Hematopoietic multipotent progenitor cell treated with erythropoietin and hydrocortisone succinate and interleukin-3 and kit ligand, for 4 days (in vitro differentiated cells): ENCODE measurements at places on chromosomes 1 and 21.

DNA sequence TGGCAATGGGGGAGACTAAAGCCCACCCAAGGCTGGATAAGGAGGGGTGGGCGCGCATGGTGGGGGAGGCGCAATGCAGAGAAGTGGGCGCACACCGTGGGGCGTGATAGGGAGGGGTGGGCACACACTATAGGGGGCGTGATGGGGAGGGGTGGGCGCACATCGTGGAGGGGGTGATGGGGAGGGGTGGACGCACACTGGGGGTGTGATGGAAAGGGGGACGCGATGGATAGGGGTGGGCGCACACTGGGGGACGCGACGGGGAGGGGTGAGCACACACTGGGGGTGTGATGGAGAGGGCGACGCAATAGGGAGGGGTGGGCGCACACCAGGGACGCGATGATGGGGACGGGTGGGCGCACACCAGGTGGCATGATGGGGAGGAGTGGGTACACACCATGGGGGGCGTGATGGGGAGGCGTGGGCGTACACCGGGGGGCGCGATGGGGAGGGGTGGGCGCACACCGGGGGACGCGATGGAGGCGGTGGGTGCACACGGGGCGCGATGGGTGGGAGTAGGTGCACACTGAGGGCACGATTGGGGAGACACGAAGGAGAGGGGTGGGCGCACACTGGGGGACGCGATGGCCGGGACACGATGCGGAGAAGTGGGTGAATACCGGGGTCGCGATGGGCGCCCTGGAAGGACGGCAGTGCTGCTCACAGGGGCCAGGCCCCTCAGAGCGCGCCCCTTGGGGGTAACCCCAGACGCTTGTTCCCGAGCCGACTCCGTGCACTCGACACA lies 929 bp downstream of the SUMO3 start:
- DNase-seq: no peak

- peak; percentile 8 for DNase-seq
Measured at GRCh38 chr21:36747041-36747814, 48.3 kb downstream of the SIM2 start.

DNA sequence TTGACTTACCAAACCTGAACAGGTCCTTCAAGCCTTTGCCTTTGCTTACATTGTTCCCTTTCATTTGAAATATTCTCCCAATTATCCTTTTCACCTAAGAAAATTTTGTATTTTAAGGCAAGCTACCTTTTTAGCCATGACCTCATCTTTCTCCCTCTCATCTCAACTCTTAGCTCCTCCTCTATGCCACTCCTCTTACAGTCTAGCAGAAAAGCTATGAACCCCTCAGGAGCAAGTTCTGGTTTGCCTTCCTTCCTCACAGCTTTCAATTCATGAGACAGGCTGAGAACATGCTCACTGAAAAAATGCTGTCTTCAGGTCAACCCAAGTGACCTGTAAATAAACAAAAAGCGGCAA lies 8.3 kb upstream of the MUTYH start:
- DNase-seq: no peak

GRCh38 chr1:150551784-150552127 lies 2.5 kb downstream of the ADAMTSL4 start:
- DNase-seq: peak; percentile 29

DNA sequence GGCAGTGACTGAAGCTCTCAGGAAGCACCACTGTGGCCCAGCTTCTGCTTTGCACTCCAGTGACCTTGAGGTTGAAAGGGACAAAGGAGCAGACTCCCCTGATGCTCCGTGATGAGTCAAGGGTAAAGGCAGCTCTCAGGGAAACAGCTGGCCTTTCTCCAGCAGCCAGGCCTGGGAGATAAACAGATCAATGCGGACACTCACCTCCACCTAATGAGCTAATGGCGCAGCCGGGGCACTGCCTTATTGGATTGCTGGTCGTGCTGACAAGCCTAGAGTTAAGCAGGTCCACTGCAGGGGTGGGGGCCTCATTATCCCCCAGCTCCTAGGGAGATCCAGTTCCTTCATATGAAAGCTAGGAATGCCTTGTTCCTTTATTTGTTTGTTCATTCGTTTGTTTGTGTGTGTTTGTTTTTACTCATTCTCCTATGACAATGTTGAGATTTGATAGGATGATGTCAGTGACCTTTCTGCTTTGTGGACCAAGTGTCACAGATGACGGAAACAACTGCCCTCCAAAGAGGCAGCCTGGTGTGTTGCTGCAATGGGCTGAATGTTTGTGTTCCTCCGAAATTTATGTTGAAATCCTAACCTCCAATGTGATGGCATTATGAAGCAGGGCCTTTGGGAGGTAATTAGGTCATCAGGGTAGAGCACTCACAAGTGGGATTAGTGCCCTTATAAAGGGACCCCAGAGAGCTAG lies 141.4 kb upstream of the BEND5 start:
- no peak for DNase-seq

DNA sequence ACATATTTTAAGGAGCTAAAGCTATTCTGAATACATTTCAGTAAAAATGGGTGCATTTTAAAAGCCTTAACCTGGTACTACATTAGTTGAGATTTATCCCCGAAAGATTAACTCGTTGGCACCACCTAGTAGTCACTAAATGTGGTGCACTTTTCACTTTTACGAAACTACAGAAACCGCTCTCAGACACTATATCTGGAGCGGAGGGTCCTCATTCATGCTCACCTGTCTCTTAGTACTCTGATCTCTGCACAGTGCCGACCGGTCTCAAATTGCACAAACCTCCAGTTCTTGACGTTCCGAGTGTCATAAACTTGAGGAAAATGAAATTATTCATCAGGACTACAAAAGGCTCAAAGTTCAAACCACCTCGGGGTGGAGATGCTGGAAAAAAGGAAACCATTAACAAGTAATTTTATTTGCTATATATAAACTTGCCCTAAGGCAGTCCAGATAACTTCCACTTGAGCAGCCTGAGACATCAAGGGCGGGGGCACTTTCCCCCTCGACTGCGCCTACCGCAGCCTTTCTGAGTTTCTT lies 722 bp downstream of the LZIC start:
- peak; percentile 86 for DNase-seq

- DNase-seq: peak; percentile 87
Measured at GRCh38 chr1:89523572-89524368, 859 bp upstream of the LRRC8B start.

DNA sequence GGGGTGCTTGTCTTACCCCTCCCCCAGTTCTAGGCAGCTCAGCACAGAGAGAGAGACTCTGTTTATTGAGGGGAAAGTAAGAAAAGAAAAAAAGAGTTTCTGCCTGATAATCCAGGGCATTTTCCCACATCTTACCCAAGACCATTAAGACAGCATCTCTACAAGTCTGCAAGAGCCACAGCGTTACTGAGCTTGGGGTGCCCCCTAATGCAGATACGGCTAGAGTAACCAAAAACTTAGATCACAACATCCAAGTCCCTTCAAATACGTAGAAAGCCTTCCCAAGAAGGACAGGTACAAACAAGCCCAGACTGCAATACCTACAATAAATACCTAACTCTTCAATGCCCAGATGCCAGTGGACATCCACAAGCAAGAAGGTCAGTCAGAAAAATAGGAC lies 6.2 kb upstream of the TEX50 start:
- peak; percentile 10 for DNase-seq

GRCh38 chr1:81155131-81155530 lies 645.6 kb upstream of the ADGRL2 start:
- no peak for DNase-seq

DNA sequence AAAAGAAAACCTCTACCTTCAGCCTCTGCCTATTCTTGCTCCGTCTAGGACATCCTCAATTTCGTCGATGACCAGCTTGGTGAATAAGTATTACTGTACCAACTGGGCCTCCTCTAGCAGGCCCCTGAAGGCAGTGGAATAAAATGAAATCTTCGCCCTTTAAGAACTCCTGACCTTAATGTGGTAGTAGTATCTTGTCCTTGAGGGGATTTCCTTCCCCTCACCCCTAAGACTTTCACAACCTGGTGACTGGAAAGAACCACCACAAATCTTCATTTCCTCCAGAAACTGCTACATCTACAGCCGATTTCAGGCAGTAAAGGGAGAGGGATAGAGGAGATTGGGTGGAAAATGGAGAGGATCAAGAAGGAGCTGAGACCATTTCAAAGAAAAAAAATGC lies 1.6 kb upstream of the HAX1 start:
- DNase-seq: no peak

GRCh38 chr1:83086986-83087512 lies 911.9 kb downstream of the TTLL7 start:
- no peak for DNase-seq

- peak; percentile 82 for DNase-seq
Measured at GRCh38 chr1:156860628-156861423, at the start of gene NTRK1. Gene NTRK1 (plus strand): TSS chr1:156860865. CDS start chr1:156860935, 70 bp downstream.

GRCh38 chr1:63915121-63915520 lies 141.3 kb downstream of the ROR1 start:
- peak; percentile 40 for DNase-seq

DNA sequence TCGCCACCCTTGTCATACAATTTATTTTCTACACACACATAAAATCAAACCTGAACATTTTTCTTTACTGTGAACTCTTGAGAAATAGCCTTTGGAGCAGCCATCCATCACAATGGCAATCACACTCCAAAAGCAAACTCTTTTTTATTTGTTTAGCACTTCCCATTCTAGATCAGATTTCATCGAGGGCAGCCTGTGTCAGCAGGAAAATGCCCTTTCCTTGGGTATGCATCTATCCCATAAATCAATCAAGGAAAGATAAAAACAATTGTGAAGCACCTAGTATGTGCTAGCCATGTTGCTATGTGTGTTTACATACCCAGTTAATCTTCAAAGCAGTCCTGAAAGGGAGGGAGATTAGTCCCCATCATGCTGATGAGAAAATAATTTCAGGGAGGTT lies 484.1 kb upstream of the USP24 start:
- DNase-seq: no peak

DNA sequence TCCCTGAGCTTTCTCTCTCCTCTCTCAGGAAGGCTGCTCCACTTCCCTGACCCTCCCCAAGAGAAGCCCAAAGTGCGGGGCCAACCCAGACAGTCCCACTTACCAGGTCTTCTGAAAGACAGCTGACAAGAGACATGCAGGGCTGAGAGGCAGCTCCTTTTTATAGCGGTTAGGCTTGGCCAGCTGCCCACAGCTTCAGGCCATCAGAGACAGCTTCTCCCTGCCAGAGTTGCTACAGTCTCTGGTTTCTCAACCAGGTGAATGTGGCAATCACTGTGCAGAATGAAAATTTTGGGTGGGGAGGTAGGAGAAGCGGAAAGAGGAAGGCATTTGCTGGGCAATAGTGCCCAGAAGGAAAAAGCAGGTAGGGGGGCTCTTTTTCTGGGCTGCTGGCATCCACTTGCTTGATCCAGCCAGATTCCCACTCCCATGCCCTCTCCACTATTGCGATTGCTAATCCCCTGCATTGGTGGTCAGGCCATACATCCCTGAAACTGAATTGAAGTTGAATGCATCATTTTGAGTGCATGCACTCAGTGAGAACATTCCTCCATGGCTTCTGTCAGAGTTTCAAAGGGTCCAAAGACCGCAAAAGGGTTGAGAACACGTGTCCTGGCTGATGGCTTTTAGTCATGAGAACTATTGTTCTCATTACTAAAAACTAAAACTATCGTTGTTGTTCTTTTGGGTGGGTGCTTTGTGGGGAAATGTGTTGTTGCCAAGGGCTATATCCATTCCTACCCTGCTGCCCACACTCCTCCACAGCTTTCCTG lies at the start of gene S100A8:
Gene S100A8 (minus strand): TSS at position 136 of the 773 bp plus-strand sequence. CDS start 538 bp downstream, outside the sequence.
- DNase-seq: peak; percentile 73
